ENCODE measurements at places on chromosomes 2 and 18.

DNA sequence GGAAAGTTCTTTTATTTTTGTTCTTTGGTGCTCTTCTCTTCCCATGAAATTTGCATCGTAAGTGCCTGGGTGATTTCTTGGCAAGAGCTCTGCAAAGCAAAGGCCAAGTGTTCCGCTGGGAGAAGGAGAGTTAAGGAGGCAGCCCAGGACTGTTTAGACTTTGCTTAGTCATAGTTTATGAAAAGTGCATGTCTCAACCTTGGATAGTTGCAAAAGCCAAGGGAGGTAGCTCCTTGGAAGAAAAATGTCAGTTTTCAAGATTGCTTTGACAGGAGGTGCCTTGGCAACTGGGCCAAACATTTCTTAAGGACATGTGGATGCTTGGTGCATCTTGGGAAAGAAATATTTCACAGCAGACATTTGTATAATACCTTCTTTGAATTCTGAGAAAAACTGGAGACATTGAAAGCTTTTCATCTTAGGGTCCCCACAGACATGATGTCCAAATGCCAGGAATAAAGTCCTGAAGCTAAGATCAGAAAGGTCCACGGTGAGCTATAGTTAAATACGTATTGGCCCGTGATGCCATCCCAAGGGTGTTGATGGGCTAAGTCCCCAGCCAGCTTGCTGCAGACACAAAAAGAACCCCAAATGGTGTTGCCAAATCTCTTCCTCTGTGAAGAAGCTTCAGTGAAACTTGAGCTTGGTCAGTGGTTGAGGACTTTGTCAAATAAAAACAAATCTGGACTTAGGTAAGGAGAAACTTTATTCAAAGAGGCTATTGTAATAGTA lies 96.3 kb upstream of the THUMPD2 start:
- DNase-seq = peak; percentile 50

- DNase-seq = no peak
Observed at GRCh38 chr2:229265727-229266126, 5.4 kb downstream of the PID1 start.

DNA sequence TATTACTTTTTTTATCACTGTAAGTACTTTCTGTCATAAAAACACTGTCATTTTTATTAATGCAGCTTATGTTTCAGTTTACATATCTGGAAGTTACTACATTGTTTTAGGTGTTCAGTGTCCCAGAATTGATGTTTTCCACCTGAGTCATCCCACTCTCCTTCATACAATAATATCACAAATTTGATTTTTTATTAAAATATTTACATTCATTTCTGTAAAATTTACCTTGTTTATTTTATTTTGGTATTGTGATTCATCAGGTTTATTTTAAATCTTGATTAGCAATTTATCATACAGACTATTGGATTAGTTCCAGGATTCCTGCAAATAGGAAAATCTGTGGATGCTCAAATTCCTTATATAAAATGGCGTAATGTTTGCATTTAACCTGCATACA lies 1662.9 kb downstream of the SUCLG1 start:
- no peak for DNase-seq

DNA sequence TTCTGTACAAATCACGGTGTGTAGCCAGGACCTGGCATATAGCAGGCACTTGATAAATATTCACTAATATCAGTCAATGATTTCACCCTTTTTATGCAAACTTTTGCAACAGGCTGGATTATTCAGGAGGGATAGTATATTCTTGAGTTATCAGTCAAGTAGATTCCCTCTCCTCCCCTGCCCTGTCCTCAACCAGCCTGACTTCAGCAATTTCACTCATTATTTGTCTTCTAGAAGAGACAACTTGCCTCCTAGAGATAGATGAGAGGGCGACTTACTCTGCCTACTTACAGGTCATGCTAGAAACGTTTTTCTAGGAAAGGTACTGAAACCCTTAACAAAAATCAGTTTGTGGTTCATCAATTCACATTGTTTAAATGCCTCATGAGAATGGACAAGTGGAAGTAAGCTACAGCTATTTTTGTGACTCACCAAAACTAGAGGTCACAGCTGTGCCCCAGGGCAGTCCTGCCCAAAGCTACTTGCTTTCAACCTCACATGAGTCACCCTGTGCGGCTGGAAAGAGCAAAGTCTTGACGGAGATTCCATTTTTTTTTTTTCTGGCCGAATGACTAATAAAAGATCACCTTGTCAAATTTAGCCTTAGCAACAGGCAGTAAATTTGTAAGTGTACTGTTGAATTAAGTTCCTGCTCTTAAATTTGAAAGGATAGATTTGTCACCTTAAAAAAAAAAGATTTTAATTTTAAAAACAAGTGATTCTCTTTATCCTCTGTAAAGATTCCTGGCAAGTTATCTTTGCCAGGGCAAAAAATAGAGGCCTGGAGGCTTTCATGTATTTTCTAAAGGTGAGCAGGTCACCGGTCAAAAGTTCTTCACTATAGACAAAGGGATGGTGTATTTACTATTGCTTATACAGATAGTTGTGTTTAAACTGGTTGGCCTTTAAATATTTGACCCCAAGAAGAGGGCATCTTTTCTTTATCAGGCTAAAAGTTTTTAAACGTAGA lies 109.0 kb upstream of the SLC35G4 start:
- DNase-seq = peak; percentile 91

DNA sequence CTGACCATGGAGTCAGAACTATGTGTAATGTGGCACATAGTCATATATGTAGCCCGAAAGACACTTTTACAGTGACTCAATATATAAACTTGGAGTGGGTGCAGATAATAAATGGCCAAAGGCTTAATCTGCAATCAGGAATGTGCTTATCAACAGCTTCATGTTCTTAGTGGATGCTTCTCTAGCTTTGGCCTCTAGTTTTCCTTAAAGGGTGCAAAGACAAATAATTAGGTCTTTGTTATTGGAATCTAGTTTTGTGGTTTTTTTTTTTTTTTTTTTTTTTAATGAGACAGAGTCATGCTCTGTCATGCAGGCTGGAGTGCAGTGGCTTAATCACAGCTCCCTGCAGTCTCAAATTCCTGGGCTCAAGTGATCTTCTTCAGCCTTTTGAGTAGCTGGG lies 625.6 kb downstream of the EPHA4 start:
- no peak for DNase-seq

GRCh38 chr2:191845248-191845715 lies 1.6 kb downstream of the CAVIN2 start:
- DNase-seq = no peak

DNA sequence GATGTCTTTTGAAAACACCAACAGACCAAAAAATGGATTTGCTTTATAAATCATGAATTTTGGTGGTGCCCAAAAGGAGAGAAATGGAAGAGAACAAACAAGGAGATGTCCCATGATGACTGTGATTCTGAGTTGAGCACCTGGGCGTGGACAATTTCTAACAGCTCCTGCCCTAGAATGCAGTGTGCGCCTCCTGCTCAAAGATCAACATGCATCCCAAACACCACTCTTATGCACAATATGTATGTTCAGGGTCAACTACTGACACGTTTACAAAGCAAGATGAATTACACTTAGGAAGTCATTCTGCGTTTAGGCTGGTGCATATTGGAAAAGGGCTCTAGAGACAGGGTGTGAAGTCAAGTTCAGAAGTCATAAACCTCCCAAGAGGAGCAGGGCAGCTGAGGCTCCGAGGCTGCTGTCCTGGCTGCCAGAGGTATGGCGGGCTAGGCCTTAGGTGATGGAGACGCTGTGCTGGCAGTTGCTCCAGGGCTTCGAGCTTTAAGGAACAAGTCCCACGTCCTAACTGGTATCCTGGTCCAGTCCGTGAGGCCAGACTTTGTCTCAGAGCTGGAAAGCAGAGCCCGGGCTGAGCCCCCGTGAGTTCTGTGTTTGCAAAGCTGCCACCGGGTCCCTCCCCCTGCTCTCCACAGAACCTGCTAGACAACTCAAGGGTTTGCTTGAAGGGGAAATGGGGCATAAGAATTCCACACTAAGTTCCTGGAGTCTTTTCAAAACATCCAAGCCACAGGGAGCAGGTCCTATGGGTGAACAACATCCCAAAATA lies 74.0 kb downstream of the ZNF516 start:
- no peak for DNase-seq

- DNase-seq = no peak
Observed at GRCh38 chr2:14256890-14257289, 375.6 kb upstream of the LRATD1 start.

- no peak for DNase-seq
Observed at GRCh38 chr2:102141970-102142828, at the start of gene IL1R1. Gene IL1R1 (plus strand): TSS chr2:102142746. CDS start chr2:102157725, 14,979 bp downstream.

DNA sequence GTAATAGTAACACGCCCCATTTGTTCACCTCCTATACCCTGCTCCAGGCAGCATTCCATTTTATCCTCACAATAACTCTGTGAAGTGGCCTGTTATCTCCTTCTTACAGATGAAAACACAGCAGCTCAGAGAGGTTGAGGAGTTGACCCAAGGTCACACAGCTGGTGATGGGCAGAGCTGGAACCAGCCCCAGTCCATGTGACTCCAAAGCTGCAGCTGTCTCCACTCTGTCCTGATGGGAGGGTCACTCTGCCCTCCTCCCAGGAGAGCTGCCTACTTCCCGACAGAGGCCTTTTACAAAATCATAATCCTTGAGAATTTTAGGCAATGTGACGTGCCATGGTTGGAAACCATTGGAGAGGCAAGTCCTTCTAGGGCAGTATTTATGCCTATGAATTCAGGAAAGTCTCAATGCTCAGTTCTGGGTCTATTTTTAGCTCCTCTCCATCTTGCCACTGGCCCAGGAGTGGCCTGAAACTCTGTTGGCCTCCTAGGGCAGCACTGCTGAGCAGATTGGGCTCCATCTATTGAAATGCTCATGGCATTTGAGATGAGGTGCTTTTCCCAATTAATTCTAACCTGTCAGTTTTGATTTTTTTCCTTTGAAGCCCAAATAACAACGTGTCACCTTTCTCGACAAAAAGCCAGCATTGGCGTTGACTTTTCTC lies 162.0 kb upstream of the MSH6 start:
- DNase-seq = no peak

DNA sequence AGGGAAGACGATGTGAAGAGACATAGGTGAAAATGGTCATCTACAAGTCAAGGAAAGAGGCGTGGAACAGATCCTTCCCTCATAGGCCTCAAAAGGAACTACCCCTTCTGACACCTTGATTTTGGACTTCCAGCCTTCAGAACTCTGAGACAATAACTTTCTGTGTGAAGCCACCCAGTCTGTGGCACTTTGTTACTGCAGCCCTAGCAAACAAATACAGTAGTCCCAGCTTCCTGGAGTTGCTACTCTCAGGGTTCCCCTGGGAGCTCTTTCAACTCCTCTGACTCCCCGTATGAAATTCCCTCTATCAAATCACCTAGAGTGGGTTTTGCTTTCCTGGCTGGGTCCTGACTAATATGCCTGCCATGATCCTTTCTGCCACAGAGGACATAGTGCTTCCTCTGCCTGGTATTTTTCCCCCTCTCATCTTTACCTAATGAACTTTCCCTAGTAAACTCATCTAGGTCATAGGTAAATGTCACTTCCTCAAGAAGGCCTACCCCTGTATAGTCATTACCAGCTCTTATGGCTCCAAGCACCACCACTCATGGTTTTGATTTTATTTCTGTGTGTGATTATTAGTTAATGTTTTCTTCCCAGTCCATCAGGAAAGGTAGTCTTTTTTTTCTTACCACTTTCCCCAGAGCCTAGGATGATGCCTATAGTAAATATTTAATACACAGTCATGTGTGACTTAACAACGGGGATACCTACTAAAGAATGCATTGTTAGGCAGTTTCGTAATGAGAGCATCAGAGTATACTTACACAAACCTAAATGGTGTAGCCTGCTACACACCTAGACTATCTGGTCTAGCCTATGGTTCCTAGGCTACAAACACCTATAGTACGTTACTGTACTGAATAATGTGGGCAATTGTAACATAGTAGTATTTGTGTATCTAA lies 111.5 kb upstream of the LGALSL start:
- peak; percentile 38 for DNase-seq

DNA sequence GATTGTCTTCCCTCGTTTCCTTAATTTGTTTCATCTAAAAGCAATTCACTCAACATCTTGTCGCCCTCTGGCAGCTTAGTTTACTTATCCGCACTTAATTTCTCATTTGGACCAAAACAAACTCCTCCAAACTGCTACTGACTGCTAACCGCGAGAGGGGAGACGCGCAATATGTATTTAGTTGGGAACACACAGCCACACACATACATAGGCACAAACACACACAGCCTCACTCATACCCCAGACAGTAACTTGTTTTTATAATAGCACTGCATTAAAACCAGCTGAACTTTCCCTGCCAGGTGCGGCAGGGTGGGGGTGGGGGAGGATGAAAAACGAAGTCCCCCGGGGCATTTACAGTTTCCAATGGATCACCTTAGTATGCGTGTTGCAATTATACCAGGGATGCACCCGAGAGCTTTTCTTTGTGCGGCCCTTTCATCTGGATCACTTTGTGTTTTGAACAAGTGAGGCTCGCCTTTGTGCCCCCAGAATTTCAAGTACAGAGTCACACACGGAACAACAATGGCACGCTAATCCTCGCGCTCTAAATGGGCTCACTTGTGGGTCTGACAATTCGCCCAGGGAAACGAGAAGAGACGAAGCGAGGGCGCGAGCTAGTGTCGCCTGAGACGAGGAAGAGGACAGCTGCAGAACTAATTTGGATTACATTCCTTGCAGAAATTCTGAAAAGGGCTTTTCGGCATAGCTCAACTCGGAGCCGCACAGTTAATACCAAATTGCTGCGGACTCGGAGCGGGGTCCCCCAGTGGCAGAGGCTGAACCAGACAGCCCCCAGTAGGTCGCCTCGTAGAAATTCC lies 2.4 kb downstream of the ERBB4 start:
- no peak for DNase-seq

- no peak for DNase-seq
Observed at GRCh38 chr2:1690056-1690775, 54.1 kb downstream of the PXDN start.

GRCh38 chr2:119691189-119691588 lies 12.2 kb downstream of the TMEM177 start:
- no peak for DNase-seq

- DNase-seq = peak; percentile 12
Observed at GRCh38 chr2:179917272-179917671, 55.9 kb upstream of the ZNF385B start.

DNA sequence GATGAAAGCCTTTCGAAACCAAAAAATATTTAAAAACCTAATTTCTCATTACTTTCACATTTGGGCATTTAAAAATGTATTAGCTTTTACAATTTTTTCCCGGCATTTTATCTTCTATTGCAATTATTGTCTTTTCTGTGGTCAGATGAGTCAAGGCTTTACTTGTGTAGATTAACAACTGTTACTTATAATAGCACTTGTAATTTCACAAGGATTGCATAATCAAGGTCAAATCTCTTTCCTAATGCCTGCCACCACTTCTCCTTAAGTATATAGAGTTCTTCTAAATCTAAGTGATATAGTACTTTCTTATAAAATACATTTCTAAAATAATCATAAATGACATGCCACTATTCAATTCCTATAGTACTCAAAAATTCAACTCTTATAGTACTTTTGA lies 67.2 kb downstream of the SLC8A1 start:
- peak; percentile 59 for DNase-seq

- DNase-seq = no peak
Observed at GRCh38 chr2:238560234-238560633, 133.5 kb downstream of the ASB1 start.

DNA sequence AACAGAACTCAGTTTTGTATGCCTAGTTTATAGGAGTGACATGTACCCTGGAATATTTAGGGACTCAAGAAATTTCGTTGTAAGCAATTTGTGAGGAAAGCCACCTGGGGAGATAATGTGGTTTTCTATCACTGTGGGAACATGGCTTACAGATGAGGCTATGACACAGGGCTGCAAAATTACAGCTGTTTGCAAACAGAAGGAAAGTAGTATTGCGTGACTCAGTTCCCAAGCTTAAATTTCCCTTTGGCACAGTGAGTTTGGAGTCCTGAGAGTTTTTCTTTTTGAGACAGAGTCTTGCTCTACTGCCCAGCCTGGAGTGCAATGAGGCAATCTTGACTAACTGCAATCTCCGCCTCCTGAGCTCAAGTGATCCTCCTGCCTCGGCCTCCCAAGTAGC lies 149.8 kb downstream of the MYO5B start:
- DNase-seq = no peak
